ENCODE measurements at places on chromosomes 4 and X.

DNA sequence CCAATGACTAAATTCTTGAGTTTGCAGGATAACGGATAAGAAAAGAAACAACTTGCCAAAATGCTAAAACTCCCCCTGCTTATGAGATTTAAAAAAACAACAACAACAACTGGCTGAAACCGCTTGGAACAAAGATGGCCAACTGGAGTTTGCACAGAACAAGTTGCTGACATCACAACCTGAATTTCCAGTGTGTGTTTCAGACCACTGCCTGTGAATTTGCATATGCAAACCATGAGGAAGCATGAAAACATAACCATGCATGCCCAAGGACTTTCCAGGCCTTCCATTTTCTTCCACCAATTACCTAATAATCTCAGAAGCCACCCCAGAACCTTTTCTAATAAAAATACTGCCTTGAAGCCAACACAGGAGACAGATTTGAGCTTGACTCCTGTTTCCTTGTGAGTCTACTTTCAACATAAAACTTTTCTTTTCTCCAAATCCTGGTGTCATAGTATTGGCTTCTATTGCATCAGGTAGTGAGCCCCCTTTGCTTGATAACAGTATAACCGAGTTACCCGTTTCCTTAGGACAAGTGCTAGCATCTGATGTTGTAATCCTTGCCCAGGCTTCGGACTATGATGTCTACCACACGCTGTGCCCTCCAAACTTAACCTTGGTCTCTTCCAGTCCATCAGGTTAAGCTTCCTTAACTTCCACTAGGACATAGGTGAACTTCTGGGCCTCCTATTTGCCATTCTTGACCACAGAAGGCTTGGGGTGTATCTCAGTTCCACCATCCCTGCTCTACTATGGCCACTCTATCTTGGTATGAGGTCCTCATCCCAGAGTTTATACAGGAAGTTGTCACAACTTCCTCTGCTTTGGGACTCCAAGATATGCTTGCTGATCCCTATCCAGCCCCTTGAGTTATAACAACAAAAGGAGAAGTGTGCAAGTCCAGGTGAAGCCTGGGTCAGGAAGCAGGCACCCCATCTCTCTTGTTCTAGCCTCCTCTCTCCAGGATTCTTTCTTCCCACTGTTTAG is 385.5 kb upstream of the INTU start:
- DNase-seq = no peak

GRCh38 chr4:118313098-118313497 is 39.7 kb downstream of the PRSS12 start:
- DNase-seq = no peak

- DNase-seq = no peak
Measured at GRCh38 chrX:129427267-129427666, 96.0 kb downstream of the SMARCA1 start.

GRCh38 chrX:81316163-81316562 is 114.3 kb downstream of the SH3BGRL start:
- DNase-seq = no peak

GRCh38 chr4:141971869-141972268 is 335.5 kb downstream of the IL15 start:
- no peak for DNase-seq

DNA sequence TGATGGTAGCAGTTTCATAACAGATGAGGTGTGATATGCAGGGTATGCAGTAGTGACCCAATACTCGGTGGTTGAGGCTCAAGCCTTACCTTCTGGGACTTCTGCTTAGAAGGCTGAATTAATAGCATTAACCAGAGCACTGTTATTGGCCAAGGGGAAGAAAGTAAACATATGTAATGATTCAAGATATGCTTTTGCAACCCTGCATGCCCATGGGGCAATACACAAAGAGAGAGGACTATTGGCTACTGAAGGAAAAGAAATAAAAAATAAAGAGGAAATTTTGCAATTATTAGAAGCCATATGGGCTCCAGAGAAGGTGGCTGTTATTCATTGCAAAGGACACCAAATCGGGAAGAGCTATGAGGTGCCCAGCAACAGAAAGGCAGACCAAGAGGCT is 8.7 kb downstream of the GAGE10 start:
- no peak for DNase-seq

- no peak for DNase-seq
Measured at GRCh38 chrX:69067841-69068240, 97.4 kb downstream of the PJA1 start.

GRCh38 chrX:12758291-12758690 is 32.9 kb upstream of the PRPS2 start:
- DNase-seq = no peak

DNA sequence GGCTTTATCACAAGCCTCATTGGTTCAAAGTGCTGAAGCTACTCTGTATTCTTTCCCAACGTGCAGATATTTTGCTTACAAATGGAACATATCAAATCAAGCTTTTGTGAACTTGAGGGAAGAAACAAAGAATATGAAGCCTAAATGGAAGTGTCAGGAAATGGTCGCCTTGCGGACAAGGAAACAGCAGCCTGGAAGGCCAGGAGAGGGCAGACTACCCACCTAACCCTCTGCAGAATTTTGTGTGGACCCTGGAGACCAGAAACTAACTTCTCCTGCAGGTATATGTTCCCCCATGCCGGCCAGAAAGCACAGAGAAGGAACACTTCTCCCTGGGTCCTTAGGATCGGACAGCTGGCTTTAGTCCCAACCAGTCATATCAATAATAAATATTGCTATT is 1425.8 kb downstream of the PCDH7 start:
- DNase-seq = no peak

DNA sequence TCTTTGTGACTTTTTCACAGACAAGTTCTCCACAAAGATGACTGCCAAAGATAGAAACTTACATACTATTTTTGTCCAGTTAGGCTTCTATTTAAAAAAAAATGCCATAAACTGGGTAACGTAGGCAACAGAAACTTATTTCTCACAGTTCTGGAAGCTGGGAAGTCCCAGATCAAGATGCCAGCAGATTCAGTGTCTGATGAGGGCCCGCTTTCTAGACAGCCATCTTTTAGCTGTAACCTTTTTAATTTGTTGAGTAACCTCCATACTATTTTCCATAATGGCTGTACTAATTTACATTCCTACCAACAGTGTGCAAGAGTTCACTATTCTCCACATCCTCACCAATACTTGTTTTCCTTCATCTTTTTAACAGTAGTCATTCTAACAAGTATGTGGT is 55.5 kb downstream of the ARHGEF38 start:
- no peak for DNase-seq

- DNase-seq = no peak
Measured at GRCh38 chr4:11783588-11783987, 354.9 kb upstream of the HS3ST1 start.

DNA sequence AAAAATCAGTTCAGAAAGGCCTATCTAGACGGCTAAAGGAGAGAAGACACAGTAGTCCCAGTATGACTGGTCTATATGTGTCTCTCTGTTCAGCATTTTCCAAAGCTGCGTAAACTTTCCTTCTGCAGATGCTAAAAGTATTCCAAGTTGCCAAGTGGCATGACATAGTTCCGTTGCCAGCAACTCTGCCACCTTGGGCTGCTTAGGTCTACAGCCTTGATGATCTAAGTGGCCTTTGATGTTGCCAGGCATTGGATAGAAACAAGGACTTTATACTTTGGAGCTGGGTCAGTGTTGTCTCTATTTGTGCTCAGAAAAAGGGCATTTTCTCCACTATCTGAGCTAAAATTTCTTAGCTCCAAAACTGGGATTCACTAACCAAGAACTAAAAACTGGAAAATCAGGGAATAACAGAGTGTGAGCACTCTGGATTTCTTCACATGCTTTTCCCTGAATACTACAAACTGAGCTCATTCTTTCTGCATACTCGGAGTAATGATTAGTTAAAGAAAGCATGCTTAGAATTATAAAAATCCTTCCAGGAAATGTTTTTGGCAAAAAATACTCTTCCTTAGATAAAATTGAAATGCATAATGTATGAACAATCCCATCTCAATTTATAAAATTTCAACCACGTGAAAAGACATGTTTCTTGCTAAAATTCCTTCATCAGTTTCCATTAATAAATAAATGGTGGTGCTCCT is 191.4 kb downstream of the ADAMTS3 start:
- no peak for DNase-seq

DNA sequence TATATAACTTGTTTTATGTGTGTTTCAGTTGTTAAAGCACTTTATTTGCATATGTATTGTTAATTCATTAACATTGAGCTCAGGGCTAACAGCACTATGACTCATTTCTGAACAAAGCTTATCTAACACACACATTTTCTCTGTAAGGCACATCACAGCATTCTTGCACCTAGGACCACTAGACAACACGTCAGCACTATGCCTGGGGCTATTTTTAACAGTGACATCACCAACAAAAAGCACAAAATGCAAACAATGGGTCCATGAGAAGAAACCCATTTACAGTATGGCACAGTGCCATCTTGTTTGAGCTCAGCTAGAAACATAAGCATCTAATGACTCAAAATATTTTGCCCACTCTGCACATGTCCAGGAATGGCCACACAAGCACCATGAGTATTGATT is 124.4 kb downstream of the RELL1 start:
- DNase-seq = peak; percentile 90

DNA sequence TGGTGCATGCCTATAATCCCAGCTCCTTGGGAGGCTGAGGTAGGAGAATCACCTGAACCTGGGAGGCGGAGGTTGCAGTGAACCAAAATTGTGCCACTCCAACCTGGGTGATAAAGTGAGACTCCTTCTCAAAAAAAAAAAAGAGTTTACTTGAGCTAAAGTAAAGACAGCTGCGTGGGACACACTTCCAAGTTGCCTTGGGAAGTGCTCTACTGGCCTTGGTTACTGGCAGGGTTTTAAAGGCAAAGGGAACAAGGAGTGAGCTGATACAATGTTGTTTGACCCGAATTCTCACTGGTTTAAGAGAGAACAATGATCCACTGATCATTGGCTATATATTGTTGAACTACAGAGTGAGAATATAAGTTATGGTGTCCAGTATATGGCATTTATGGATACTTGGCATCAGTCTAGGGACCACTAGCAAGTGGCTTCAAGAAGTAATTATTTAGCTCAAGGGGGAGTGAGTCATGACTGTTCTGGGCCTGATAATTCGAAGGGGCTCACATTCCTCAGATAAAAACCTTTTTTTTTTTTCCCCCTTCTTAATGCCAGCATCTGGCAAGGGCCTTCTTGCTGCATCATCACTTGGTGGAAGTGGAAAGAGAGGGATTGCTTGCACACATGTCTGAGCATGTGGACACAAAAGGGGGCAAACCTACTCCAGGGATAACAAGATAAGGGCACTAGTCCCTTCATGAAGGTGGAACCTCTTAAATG is 32.3 kb downstream of the GRK4 start:
- no peak for DNase-seq

DNA sequence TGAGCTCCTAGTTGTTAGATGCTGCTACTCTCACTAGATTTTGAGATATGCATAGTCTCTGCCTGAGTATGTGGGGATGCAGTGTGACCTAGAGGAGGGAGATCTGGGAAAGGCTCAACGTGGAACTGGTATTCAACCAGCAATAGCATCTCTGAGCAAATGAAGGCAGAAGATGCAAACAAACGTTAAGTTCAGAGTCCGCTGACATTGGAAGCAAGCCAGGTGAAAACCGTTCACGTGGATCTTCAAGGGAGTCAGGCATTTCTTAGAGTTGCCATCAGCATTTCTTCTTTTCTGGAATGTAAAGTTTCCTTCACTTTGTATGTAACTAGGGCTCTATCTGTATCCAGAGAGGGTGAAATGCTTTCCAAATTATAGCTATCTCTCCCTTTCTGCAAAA is 59.9 kb downstream of the C4orf51 start:
- peak; percentile 56 for DNase-seq
